ENCODE measurements at places on chromosomes 2 and 18. TPM values are rescaled to one million over a fixed set of nuclear protein-coding genes. Genes with fewer than 3 reads are reported as not detected.

GRCh38 chr2:71461304-71461671, 7.9 kb downstream of the DYSF start:
- DNase-seq = no peak

CFC1 gene
- total RNA-seq = not detected

GRCh38 chr18:44742718-44743311, 62.1 kb downstream of the SETBP1 start:
- DNase-seq = no peak

GRCh38 chr18:11751341-11752115, 62.5 kb downstream of the GNAL start:
- DNase-seq = no peak

- DNase-seq = no peak
Measured at GRCh38 chr2:225017713-225018112, 24.6 kb downstream of the DOCK10 start.

GRCh38 chr18:23881778-23882177, 132.8 kb upstream of the TTC39C start:
- no peak for DNase-seq

- peak; percentile 80 for DNase-seq
Measured at GRCh38 chr2:6877402-6878304, at the start of gene RSAD2. TSS of gene RSAD2 (plus strand) at chr2:6877777. CDS start at chr2:6877801, 24 bp downstream.

DNA sequence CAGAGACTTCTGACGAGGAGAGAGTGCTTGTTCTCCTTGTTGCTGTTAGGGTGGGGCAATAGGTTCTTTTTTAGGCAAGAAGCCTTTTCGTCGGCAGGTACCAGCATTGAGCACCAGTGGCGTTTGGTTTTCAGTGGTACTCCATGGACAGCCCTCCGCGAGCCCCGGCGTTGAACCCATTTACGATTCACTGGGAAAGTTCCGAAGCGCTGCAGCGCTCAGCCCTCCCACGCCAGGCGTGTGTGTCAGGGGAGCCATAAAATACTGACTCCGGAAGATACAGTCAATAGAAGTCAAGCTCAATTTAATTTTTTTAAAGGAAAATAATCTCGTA, 494 bp upstream of the ROCK1 start:
- no peak for DNase-seq

DNA sequence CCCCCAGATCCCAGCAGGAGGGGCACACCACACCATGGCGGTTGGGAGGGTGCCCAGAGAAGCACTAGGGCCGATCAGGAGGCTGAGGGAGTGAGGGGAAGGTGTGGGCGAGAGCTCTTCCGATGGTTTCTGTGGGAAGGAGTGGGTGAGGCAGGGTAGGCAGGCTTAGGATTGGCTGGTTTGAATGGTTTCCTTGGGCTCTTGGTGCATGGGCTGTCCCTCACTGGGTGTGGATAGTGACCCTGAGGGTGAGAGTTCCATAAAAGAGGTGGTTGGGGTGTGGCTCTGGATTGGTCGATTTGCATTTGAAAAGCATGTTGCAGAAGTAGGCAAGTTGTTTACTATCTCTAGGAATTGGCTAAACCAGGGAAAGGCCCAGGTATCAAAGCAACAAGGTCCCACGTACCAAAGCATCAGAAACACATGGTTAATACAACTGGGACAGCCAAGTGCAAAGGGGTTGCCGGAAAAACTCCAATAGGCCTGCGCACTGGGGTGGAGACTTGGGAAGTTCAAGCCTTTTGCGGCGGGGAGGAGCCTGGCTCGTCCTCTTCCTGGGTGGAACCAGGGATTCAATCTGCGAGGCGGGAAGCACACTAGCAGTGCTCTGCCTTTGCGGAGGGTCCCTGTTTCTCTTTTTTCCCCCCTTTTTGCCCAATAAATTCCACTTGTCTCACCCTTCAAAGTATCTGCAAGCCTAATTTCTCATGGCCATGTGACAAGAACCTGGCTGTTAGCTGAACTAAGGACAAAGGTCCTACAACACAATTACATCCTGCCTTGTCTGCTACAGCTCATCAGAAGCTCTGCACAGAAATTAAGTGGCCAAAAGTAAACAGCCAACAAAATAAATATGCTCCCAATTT, 43.2 kb downstream of the IL1R2 start:
- no peak for DNase-seq

DQX1 gene
- 0.94 TPM for total RNA-seq

GRCh38 chr2:234966340-234966739, 14.5 kb downstream of the SH3BP4 start:
- DNase-seq = no peak

TUBA3E gene
- total RNA-seq = not detected

TMEM150A gene
- 0.91 TPM for total RNA-seq

DNA sequence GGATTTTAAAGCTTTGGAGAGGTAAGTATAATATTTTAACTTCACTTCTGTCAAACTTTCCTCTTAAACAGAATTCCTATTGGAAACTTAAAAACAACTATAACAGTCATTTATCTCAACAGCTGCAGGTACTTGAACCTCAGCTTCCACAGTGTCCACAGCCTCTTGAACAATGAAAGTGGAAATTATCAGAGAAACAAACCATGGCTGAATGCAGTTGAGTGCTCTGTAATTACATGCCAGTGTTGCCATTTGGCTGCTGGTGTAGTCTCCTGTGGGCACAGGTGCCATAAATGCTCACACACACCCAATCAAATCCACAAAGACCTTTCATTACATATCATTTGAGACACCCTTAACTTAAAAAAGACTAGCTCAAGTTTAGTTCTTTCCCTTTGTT, 125.1 kb downstream of the CPS1 start:
- no peak for DNase-seq

DNA sequence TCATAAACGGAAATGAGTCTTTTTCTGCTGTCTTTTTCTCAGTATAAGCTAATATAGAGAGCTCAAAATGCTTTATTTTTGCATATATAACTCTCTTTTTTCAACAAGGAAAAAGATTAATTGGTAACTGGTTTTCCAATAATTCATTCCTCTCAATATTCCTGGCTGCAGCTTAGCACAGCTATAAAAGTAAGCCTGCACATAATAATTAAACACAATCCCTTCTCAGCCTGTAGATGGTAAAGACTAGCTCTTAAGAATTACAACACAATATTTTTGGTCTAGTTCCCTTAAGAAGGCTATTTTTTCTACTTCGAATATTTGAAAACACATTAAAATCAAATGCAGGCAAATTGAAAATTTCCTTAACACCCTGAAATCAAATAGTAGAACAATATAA, 258.0 kb downstream of the DOK6 start:
- DNase-seq = no peak

DNA sequence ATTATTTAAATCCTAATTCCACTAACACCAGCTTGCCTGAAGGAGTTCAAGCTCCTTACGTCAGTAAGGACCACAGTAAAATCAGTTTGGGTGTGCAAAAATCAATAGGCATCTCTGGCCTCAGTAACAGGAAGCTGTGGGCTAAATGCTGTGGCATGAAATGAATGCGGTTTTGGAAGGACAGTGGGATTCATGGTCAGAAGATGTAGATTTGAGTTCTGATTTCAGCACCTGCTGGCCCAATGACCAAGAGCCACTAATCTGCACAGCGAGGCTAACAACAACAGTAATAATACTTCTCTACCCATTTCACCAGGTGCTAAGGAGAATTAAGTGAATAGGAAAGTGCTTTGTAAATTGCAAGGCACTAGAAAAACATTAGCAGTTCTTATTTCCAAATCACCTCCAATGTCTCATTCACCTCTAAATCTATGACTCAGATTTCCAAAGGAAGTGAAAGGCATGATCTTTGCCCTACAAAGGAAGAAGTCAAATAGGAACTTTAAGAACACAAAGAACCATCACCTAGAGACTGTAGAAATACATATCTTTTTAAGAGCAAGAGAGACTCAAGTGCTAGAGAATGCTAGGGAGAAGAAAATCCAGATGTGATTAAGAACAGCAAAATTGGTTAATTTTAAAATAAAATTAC, 172.6 kb downstream of the ANKRD44 start:
- DNase-seq = no peak

SP140 gene
- 132 TPM for total RNA-seq

DNA sequence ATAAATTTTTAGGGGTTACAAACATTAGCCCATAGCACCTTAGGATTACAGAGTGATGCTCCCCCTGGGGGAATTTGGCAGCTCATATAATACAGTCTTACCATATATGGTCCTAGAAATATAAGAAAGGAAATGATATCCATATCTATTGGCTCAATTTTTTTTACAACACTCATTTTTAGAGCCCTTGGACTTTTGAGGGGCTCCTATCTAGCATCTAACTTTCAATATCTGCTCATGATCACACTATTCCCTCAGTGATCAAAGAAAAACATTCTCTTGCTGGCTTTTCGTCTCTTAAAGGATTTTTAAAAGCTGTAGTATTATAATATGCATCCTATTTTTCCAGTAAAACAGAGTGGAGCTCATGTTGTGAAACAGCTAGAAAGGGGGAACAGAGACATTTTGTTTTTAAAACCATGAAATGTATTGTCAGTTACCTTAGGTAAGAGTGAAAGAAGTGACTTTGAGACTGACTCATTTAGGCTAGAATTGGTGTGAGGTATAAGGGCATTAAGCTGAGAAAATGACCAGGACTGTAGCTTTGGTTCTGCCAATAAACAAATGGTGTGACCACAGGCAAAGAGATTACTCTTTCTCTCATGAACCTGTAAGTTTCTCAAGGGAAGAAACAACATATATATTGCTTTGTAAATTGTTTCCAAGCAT, 65.8 kb downstream of the ALPK2 start:
- no peak for DNase-seq

DNA sequence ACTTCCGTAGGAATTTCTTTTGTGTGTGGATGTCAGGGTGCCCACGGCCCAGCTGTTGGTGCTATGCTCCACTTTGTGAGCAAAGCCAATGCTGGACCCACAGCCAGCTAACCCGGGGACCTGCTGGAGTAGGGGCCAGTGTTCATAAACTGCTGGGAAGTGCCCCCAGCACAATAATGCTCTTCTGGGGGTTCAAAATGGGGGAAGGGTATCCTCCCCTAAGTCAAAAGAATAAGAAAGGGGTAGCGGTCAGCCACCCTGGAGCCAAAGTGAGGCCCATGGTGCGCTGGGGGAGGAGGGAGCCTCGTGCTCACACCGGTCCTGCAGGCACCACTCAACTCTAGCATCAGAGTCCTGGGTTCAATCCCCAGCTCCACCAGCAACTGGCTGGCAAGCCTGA, 115.8 kb upstream of the NPAS2 start:
- DNase-seq = no peak

- no peak for DNase-seq
Measured at GRCh38 chr18:43068781-43069180, 46.7 kb downstream of the RIT2 start.

DNA sequence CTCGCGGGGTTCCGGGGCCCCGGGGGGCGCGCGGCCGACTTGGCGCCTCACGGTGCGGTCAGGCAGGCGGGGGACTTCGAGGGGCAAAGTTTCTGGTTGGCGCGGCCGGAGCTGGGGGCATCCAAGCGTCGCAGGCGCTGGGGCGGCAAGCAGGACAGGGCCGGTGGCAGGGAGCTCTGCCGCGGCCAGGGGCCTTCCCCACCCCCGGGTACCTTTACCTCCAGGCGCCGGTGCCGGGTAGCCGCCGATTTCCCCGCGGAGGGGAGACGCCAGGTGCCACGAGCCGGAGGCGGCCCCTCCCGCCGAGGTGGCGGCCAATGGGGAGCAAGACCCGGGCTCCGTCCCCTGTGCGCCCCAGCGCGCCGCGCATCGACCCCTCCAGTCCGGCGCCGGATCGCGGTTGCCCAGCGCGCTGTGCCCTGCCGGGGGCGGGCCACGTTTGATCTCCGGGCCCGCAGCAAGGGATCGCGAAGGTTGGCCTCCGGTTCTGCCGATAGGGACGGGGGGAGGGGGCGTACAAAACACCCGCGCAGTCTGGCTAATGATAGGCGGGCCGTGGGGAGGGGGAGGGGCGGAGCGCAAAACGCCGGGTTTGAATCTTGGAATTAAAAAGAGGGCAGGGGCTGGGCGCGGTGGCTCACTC, at the start of gene ST8SIA5:
Gene ST8SIA5, minus strand, starts transcription at position 495 of the 643 bp plus-strand sequence. CDS start 545 bp downstream, outside the sequence.
- no peak for DNase-seq

GREB1 gene
- total RNA-seq = 1.4 TPM

- no peak for DNase-seq
Measured at GRCh38 chr2:240932001-240932723, 26.0 kb downstream of the CROCC2 start.

DNA sequence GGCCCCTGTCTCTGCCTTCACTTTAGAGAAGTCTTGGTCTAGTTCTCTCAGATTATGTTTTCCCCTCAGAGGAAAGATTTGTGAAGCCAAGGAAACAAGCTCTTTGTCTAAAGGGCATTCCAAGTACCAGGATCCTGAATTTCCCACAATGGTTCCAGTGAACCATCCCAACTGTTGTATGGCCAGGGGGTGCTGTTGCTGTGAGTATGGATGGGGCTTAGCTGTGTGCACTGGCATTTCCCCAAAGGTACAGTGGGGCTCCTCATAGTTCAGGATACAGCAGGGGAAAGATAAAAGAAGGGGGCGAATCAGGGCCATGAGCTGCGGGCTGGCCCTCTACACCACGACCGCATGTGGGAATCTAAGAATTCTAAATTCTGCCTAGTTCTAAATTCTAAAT, 1154.0 kb upstream of the FANCL start:
- DNase-seq = no peak

KCNS3 gene
- not detected for total RNA-seq

UGT1A6 gene
- total RNA-seq = not detected

TCF23 gene
- not detected for total RNA-seq

DNA sequence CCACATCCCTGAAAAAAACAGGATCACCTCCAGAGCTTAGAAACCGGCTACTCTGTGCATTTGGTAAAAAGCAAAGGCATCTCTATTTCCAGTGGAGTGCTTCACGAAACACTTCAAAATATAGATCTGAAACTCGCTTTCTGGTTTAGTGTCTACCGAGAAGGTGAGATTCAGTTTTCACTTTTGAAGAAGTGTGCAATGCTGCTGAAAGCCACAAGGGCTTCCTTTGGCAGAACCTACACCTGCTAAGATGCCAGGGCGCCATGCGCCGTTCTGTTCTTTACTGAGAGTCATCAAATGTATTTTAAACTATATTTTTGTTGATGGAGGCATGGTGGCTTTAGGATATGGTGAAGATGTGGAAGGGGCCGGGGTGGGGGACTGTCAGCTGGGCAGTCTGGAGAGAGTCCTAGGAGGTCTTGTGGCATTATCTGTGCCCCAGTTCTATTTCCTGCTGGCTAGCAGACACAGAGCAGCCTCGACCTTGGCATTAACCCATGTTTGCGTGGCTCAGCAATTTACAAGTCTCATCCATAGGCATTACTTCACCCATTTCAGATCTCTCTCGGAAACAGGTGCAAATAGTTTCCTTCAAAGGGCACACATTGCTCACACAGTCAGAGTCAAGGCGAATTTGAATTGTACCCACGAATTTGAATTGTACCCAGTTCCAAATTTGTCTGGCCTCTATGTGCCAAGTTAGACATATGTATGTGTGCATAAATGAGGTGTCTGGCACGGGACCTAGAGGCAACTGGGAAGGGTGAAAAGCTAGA, 46.7 kb upstream of the KCNF1 start:
- DNase-seq = peak; percentile 51

DNA sequence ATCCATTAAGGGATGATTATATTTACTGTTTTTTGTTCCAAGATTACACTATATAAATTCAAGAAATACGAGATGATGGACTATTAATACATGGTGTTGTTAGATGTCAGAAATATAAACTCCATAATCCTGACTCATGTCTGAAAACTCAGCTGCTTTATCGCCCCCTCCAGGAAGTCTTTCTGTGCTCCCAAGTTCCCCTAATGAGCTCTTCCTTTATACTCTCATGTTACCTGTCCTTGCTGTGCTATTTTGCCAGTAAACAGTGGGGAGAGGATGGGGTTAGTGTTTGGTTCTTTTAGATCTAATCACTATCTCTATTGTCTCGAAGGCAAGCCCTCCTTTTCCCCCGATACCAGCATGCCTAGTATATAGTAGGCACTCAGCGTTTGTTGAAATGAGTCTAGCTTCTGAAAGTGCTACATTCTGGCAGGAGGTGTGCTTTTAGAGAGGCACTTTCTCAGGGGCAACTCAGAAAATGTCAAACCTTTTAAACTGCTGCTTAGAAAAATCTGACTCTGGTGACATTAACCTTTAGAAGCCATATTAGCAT, 21.4 kb upstream of the BARD1 start:
- DNase-seq = no peak
